ENCODE measurements at places on chromosomes 16 and 17.
A peak's percentile ranks its signal among the peaks of the same experiment; 100 is the strongest.

- DNase-seq = peak; percentile 79
Measured at GRCh38 chr16:83956336-83957289, 3.6 kb downstream of the OSGIN1 start.

- DNase-seq = no peak
Measured at GRCh38 chr17:4540687-4541327, 14.4 kb downstream of the MYBBP1A start.

DNA sequence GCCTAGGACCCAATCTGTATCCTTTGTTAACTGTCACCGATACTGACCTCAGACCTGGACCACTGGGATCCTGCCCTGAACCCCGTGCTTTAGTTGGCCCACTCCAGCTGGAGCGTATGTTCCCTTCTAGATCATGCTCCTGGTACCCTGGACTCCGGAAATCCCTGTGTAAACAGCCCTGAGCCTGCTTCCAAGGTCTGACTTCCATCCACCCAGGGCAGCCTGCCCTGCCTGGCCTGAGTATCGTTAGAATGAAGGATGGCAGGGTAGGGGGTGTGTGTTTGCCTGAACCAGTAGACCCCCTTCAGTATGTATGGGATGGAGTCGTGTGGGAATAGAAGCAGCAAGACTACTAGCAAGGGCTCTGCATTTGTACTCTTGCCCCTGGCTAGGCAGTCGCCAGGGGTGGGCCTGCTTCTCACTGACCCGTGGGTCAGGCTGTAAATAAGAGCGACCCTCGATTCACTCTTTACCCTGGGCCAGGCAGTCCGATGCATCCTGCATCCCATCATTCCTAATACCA is 691 bp upstream of the TMEM98 start:
- no peak for DNase-seq

GRCh38 chr16:12011565-12011964 is 35.0 kb downstream of the SNX29 start:
- no peak for DNase-seq

GRCh38 chr17:77476931-77477805 is 336.4 kb downstream of the SEC14L1 start:
- DNase-seq = no peak

GRCh38 chr16:85475233-85475632 is 137.9 kb upstream of the GSE1 start:
- DNase-seq = no peak

DNA sequence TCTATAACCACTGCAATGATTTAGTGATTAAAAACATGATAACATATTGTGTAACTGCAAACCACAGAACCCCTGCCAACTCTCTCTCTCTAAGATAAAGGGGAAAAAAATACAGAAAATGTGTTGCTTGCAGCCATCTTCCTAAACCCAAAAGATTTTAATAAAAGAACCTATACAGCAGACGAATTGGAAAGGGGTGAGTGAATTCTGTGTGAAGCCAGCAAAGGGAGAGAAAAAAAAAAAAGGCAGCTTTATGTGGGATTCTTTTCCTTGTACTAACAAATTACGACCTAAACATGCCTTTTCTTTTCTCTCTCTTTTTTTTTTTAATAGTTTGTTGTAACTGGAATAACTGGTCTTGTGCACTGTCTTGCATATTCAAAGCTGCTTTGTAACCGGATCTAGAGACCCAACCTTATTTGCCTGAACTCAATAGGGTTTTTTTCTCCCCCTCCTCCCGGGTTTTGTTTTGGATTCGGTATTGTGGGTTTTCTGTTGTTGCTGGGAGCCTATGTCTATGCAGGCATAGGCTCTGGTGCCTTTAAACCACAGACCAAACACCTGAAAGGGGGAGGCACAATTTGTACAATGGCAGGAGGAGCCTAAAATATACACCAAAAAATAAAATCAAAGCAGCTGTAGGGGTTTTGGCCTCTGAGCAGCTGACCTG is 7.0 kb upstream of the ZFHX3 start:
- DNase-seq = no peak

- no peak for DNase-seq
Measured at GRCh38 chr17:33015716-33016346, 24.2 kb downstream of the SPACA3 start.

GRCh38 chr16:28555561-28555960 is 1.8 kb downstream of the SGF29 start:
- DNase-seq = no peak

GRCh38 chr17:49525831-49526741 is 31.0 kb downstream of the NGFR start:
- no peak for DNase-seq

GRCh38 chr17:33113276-33113990 is 121.8 kb downstream of the SPACA3 start:
- no peak for DNase-seq

GRCh38 chr17:51999654-52000053 is 158.9 kb downstream of the CA10 start:
- no peak for DNase-seq

DNA sequence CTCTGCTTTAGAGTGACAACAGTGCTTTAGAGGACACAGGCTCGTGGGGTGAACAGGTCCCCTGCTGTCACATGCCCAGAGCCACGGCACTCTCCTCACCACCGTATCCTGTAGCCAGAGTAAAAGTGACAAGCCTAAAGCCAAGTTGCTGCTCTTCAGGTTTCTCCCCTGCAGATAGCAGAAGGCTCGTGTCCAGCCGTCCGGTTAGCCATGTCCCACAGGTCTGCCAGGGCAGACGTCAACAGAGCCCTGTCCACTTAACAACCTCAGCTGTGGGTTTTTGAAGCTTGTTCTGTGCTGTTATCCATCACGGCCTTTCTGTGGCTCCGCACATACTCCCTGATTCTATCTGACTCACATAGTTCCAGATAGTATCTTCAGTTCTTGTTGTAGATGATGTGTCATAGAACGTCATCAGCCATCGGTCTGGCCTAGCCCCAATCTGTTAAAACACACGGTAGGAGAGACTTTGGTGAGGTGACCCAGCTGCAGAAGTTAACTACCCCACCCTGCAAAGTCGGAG is 100.7 kb downstream of the SOCS1 start:
- DNase-seq = no peak

GRCh38 chr16:15404792-15405191 is 9.2 kb downstream of the MPV17L start:
- no peak for DNase-seq

GRCh38 chr16:13896543-13897182 is 23.3 kb upstream of the ERCC4 start:
- DNase-seq = no peak

GRCh38 chr17:61362852-61363600 is 36.6 kb upstream of the TBX2 start:
- no peak for DNase-seq

- peak; percentile 46 for DNase-seq
Measured at GRCh38 chr16:85611444-85612190, 1.5 kb upstream of the GSE1 start.

DNA sequence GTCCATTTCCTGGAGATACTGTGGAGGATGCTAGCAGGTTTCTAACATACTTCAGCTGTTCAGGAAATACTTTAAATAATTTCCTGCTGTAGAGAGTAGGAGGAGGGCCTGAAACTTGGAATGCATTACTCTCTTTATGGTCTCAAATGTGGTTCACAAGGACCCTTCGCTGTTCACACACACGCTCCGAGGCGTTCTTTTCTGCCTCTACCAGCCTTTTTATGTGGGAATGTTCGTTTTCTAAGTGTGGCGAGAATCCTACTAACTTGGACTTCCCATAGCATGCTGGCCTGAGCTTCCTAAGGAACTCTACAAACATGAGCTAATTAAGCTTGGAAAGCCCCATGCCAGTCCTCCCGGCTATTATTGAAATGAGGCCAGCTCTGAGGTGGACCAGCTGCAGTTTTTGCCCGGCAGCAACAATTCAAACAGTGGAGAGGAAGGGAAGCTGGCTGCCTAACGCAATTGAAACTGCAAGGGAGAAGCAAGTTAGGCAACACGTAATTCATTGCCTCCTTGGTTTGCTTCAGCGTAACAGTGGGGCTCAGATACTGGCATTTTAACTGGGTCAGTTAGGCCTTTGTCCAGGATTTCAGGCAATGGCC is 18.9 kb downstream of the KPNA2 start:
- DNase-seq = no peak

DNA sequence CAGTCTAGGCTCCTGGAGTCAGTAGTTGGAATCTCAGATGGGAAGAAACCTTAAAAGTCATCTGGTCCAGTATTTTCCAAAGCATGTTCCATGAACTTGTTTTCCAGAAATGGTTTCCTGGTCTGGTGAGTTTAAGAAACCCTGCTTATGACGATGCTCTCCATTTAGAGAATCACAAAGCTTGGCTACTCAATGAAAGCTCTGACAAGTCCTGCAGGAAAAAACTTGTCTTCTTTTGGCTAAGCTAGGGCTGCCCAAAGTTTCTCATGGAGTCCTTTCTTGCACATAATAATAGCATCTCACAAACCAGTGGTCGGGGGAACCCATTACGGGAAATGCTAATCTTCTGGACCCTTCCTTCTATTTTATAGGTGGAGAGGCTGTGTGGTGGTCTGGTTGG is 5.5 kb upstream of the NKD1 start:
- DNase-seq = no peak

DNA sequence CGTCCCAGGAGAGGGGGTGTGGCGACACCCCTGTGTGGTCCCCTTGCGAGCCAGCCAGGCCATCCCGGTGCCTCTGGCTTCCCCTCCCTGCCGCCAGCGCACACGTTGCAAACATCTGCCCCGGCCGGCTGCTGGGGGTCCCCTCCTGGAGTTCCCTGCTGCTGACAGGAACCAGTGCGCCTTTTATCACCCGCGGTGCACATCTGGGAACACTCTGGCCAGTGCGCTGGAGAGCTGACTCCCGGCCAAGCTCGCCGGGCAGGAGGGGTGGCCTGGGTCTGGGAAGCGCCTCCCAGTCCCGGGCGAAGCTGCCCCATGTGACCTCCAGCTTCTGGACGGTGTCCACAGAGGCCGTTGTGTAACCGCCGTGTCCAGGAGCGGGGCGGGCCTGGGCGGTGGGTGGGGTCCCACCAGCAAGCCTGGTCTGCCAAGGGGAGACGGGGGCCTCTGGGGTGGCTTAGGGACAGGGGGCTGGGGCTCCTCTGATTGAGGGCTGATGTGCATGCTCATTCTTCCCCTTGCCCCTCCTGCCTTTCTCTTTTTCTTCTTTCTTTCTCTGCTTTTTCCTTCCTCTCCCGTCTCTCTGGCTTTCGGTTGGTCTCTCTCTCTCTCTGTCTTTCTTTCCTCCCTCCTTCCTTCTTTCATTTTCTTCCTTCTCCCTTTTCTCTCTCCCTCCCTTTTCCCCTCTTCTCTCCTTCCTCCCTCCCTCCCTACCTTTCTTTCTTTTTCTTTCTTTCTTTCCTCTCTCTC is 25.2 kb upstream of the CIBAR2 start:
- no peak for DNase-seq

- no peak for DNase-seq
Measured at GRCh38 chr16:51989637-51990230, 557.2 kb downstream of the TOX3 start.

DNA sequence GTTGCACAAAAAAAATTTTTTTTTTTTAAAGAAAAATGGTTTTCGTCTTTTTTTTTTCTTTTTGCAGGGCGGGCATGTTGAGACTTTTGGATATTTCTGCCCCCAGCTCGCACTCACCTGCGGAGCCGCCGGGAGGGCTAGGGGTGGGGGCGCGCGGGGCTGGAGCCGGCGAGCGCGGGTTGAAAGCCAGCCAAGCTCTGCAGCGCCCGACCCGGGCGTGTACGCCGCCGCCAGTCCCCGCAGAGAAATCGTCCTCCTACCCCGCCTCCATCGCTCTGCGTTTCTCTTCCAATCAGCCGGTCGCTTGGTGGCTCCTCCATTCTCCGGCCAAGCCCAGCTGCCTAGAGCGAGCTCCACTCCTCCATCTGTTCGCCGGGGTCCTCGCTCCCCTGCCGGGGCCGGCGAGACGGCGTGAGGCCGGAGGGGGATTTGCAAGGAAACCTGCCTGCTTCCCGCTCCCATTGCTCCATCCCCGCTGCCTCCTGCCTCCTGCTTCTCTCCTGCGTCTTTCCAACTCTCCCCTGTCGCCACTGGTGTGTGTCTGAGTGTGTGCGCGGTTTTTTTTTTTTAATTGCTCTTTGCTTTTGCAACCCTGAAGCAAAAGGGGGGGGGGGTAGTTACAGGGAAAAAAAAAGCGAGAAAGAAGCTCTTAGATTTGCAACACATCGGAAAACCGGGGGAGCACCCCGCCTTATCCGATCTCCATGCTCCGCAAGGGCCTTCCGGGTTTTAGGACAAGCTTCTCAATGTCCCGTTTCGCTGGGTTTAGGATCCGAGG is 1.8 kb upstream of the UBTF start:
- DNase-seq = peak; percentile 62

DNA sequence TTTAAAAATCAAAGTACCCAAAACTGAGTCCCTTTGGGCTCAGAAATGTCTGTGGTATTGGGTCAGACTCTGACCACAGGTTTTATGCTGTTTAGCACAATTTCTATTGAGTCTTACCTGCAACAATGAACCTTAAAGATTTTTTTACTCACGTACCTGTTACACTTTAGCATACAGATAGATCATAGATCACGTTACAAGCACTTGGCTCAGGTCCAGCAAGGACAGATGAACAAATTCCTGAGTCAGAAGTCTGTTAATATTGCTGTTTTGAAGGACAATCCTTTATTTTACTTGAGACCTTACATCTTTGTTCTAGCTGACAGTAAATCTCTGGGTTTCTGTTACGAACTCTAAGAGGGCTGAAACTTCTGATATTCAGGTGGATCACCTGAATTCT is 12.8 kb downstream of the SLC7A6OS start:
- DNase-seq = no peak

- DNase-seq = no peak
Measured at GRCh38 chr17:2138318-2138717, 83.4 kb downstream of the HIC1 start.

DNA sequence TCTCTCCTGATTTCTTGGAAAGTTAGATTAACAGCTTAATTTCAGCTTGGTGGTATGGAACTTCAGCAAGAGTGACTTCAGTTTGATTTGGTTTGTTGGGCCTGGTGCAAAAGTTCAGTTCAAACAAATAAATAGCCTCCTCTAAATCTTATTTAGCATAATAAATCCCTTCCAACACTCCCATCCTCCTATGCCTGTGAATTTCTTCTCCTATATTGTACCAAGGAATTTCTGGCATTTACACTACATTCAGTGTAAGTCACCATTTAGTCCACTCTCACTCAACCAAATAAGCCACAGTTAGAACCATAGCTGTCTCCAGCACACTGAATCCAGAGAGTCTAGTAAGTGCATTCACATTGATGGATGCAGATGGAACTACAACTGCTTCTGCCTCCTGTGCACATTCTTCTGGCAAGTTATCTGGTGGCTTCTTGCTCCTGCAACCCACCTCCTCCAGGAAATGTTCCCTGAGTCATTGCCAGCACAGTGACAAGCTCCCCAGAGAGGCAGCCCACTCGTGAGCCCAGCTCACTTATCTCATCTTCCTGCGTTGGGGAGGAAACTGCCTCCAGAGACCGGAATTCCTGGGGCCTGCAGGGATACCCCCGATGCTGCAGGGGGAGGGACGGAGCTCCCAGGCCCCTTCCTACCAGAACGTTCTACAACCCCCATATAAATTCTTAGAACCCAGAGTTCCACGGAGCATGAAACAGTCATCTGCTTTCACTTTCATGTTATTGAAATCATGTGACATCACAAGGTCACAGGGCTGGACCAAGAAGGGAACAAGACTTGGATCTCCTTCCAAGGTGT is 318.3 kb downstream of the PHKB start:
- no peak for DNase-seq

GRCh38 chr16:84391151-84392030 is 23.1 kb downstream of the ATP2C2 start:
- no peak for DNase-seq

Measured in progenitor cell of endocrine pancreas (in vitro differentiated cells).